ENCODE measurements at places on chromosomes 12 and 14.

DNA sequence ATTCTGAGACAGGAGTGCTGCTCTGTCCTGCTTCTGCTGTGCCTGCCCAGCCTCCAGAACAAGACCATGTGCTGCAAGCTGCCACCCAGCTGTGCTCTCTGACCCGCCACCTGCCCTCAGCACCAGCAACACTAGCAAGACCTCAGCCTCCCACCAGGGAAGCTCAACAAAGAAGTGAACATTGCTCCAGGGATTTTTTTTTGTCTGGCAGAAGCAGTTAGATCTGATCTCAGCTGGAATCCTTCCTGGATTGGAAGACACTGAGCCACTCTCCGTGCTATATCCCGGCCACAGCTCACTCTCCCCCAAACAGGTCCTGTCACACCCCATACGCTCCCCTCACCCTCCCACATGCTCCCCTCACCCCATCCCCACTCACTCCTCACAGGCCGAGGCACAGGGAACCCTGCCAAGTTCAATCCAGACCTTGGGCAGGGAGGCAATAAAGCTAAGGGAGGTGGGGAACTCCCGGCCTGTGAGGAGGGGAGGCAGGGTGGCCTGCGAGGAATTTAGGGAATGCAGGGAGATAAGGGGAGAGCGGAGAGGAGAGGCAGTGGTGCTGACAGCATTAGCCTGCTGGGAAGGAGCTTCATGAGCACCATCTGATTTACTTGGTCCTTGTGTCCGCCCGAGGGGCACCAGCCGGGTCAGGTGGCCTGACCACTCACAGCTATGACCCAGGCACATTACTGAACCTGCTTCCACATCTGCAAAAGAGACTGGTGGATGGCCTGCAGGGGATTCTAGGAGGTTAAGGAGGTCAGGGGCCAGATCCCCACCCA, 29.7 kb downstream of the CCDC85C start:
- DNase-seq, result no peak

GRCh38 chr14:35222872-35223466, 69.2 kb upstream of the PSMA6 start:
- no peak for DNase-seq

DNA sequence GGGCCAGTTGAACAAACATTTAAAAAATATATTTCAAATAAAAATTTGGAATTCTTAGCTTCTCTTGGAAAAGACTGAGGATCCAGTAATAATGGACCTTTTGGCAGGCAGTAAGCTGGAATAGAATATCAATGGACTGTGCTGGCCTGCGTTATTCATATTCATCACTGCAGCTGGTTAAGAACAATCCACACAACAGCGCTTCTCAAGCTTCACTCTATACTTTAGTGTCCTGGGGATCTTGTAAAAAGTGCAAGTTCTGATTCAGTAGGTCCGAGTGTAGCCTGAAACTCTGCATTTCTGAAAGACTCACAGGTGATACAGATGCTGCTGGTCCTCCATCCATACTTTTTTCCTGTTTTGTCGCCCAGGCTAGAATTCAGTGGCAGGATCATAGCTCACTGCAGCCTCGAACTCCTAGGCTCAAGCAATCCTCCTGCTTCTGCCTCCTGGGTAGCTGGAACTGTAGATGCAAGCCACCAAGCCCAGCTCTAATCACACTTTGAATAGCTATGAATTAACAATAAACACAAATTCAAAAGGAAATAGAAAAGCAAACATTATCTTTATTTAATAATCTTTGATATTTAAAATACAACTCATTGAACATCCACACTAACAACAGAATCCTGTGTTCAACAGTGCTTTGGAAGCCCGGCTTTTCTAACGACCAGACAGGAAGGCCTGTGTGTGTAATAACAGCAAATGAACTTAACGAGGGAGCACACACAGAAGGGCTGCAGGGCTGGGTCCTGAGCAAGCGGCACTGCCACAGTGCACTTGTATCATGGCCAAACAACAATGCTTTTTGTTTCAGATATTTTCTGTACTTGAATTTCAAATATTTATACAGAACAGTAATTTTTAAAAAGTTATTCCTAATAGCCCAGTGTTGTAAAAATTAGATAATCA, 18.4 kb upstream of the TRIP11 start:
- DNase-seq, result no peak

- no peak for DNase-seq
These were observed 36.6 kb downstream of the RTL1 start for GRCh38 chr14:100866666-100867630.

DNA sequence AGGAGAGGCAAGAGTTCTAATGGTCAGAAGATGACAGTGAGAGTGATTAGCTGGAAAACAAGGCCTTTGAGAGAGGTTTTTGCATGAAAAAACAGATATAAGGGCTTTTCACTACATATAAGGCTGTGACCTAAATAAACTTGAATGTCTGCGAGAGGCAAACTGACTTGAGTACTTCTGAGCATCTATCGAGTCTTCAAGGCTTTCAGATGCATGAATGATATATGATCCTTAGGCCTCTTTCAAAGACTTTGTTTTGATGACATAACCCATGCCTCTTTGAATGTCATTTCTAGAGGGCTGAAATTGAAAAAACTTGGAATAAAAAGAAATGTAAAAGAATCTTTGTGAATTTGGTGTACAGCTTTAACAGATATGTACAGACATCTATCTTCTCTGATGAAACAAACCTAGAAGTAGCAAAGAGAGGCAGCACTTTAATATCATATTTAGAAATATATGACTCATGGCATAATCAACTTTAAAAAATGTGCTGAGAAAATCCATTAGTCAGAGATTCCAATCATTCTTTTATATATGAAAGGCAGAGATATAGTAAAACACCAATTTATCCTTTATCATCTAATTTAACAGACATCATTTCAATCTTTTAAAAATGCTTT, 72.6 kb downstream of the PPM1H start:
- no peak for DNase-seq

- DNase-seq, result no peak
These were observed 256.0 kb downstream of the PCNX1 start for GRCh38 chr14:71163050-71163841.

DNA sequence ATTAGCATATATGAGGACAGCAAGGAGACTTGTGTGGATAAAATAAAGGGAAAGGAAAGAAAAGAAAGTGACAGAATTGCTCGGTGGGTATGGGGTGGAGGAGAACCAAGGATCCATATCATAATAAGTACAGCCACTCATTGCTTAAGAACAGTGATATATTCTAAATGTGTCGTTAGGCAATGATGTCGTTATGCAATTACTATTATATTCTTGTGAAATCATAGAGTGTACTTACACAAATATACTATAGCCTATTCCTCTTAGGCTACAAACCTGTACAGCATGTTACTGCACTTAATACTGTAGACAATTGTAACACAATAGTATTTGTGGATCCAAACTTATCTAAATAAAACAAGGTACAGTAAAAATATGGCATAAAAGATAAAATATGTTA, 271.1 kb downstream of the CCER1 start:
- no peak for DNase-seq

DNA sequence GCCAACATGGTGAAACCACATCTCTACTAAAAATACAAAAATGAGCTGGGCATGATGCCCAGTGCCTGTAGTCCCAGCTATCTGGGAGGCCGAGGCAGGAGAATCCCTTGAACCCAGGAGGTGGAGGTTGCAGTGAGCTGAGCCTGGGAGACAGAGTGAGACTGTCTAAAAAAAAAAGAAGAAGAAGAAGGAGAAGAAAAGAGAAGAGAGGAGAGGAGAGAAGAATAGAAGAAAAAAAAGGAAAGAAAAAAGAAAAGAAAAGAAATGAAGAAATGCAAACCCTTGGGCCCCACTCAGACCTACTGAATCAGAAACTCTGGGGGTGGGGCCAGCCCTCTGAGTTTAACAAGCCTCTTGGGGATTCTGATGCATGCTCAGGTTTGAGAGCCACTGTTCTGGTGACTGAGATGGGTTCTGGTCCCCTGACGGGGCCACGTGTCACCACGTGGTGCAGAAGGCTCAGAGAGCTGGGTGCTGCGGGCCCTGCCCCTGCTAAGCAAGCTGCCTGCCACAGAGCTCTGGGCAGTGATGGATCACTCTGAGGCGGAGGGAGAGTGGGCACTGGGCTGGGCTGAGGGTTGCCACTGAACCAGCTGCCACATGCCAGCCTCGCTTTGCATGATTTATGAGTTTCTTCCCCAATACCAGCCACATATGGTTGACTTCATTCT, 37.5 kb downstream of the ERH start:
- DNase-seq, result no peak

DNA sequence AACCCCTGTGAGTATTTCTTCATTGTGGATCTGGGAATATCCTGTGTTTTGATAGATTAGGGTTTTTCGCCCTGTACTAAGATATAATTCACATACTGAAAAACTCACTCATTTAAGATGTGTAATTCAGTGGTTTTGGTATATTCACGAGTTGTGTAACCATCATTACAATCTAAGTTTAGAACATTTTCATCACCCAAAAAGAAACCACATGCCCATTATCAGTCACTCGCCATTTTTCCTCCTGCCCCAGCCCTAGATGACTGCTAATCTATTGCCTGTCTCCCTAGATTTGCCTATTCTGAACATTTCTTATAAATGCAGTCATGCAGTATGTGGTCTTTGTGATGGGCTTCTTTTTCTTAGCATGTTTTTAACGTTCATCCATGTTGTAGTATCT, 67.9 kb upstream of the ATF1 start:
- DNase-seq, result no peak

GRCh38 chr14:39431416-39432178, 636 bp downstream of the FBXO33 start:
- no peak for DNase-seq

GRCh38 chr12:68800294-68800693, 7.7 kb upstream of the MDM2 start:
- no peak for DNase-seq

DNA sequence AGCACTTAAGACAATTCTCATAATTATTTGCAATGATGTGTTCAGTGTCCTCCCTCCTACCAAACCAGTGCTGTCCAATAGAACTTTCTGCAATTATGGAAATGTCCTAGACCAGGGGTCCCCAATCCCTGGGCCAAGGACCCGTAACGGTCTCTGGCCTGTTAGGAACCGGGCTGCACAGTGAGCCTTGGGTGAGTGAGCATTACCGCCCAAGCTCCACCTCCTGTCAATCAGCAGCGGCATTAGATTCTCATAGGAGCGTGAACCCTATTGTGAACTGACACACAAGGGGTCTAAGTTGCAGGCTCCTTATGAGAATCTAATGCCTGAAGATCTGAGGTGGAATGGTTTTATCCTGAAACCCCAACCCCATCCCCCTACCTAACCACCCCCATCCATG, 3.9 kb downstream of the SVOP start:
- DNase-seq, result no peak

DNA sequence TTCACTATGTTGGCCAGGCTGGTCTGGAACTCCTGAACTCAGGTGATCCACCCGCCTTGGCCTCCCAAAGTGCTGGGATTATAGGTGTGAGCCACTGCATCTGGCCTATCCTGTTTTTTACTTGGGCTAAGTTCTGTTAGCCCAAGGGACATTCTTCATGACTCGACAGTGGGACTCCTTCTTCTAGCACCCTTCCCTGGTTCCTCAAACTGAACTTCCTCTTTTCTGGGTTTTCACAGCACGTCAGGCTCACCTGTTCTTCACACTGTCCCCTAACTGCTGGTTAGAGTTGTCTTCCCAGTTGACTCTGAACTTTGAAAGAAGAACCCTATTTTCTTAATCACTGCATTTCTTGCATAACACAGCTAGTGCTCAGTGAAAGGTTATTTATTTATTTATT, 22.5 kb downstream of the CABP1 start:
- DNase-seq, result no peak

DNA sequence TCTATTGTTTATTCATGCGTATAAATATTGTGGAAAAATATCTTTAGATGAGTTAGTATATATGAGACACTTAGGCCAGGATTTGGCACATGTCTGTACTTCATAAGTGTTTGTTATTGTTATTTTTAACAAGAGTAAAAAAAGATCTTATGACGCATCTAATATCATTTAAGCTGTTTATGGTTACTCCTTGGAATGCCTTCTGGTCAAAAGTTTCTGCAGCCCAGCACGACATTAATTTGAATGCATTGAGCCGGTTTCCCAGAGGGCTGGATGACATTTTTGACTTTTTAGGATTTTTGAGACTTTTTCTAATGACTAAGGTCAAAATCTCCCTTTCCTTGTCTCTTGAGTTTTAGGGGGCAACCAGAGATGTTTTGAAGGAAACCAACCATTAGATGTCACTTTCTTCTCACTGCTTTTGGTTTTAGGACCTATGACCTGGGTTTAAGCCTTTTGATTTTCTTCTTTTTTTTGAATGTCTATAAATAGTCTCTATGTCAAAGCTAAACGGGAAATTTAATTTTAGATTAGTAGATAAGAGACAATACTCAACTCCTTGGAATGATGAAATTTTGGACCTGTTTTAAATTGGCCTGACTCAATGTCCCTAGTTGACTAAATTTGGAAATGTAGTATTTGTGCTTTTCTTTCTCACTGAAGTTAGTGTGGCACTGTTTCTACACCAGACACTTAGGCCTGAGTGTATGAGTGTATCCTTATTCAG, 215.5 kb downstream of the AEBP2 start:
- no peak for DNase-seq

DNA sequence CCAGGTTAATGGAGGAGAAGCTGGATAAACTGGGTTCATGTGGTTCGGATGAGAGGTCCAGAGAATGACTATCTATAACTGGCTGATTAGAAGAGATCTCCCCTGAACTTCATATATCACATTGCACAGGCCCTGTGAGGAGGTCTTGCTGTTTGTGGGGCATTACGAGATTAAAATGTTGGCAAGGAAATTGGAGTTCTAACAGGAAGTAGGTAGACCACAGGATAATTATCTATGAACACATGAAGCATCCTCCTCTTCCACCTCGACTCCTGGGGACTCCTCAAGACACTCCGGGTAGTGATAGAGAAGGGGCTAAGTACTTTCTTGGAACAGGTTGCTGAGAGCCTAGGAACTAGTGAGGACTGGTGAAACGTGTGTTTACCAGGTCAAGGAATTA, 418.8 kb downstream of the KCNH5 start:
- no peak for DNase-seq

DNA sequence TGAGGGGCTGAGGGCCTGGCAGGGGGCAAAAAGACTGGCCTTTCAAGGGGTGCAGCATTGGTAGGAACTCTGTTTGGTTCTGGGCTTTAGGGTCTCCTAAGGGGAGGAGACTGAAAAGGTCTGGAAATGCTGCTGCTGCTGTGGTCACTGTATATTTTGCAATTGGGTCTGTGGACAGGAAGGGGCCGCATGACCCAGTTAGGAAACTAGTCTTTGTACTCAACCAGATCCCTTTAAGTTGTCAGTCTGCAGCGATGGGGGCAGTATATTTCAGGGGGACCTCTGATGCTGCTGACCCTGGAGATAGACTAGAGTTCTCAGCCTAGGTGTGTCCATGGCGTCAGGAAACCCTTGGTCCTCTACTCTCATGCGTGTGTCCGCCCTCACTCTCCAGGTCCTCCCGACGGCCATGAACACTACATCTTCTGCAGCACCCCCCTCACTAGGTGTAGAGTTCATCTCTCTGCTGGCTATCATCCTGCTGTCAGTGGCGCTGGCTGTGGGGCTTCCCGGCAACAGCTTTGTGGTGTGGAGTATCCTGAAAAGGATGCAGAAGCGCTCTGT, 4.0 kb downstream of the LTB4R start:
- DNase-seq, result no peak

All from amygdala (tissue), 56 donors.